ENCODE measurements at places on chromosomes 16 and 17.

DNA sequence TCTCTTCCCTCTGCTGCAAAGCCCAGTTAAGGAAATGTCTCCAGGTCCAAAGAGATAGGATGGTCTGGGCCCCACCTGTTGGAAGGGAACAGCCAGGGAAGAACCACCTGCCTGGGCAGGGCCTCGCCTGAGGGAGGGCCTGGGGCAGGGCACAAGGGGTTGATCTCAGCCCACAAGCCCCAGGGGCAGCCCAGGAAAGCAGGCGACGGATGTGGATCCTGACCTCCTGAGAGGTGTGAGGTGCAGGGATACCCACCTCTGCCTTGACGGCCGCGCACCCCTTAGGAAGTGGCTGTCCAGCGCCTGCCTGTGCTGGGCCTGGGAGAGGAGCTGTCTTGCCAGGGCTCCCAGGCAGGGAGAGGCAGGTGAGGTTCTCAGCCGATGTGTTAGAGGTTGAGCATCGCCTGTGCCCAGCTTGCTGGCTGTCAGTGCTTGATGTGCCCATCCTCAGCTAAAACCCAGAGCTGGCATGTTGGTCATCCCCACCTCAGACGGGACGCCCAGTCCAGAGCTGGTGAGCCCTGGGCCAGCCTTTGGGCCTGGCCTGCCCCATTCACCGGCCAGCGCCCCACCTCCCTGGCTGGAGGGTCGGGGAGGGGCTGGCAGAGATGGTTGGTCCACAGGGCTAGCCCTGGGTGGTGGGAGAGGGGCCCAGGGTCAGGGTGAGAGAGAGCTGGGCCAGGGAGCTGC, 434 bp downstream of the CEMP1 start:
- no peak for DNase-seq

GRCh38 chr16:81821436-81822128, 42.5 kb downstream of the PLCG2 start:
- no peak for DNase-seq

- DNase-seq = no peak
Observed at GRCh38 chr16:68375801-68376536, 65.2 kb downstream of the PRMT7 start.

DNA sequence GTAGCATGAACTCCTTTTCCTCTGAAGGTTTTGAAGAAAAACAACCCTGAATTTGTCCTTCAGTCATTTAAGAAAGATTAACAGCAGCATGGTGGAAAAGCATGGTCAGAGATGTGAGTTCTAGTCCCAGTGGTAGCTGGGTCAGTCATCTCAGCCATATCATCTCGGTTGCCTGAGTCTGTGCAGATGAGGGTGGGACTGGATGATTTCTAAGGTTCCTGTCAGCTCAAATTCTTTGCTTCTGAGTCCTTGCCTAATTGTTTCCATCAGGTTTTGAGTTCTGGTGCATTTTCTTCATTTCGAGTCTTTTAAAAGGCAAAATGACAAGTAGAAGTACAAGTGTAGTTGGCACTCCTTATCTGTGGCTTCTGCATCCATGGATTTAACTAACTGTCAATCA, 63.9 kb downstream of the TNRC6C start:
- DNase-seq = no peak

DNA sequence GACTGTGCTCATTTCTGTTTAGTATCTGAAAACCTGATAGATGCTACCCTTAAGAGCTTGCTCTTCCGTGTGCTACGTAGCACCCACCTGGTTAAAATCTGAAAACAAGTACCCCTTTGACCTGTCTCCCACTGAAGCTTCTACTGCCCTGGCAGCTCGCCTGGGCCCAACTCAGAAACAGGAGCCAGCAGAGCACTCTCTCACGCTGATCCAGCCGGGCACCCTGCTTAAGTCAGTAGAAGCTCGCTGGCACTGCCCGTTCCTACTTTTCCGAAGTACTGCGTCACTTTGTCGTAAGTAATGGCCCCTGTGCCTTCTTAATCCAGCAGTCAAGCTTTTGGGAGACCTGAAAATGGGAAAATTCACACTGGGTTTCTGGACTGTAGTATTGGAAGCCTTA, 18.9 kb downstream of the NTAN1 start:
- DNase-seq = no peak

DNA sequence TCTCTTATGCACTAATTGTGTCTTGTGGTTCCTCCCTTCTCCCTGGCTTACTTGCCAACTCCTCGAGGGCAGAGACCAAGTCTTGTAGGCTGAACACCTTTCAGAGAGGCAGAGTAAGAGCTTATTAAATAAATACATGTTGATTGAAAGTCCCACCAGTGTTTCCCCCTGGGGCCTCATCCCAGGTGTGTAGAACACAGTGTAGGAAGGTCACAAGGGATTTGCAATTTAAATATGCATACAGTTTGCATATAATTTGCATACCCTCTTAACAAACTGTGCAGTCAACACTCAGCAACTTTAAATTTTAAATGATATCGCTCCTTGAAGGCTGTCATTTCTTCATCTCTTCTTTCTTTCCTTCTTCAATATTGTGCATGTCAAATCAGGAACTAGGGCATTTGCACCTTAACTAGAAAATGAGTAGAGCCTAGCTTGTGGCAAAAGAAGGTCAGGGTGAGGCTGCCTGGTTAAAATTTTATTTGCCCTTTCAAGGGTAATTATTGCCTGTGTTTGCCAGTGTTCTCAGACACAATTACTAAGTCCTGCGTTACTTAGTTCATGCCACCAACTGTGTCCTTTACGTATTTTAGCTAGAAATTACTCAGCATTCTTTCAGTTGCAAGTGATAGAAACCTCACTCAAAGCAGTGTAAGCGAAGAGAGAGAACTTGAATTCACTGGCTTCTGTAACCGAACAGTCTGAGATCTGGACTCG, 465.7 kb downstream of the HAPSTR1 start:
- no peak for DNase-seq

- DNase-seq = no peak
Observed at GRCh38 chr16:80274576-80275191, 266.1 kb upstream of the DYNLRB2 start.

GRCh38 chr16:85522842-85523601, 90.1 kb upstream of the GSE1 start:
- DNase-seq = no peak

GRCh38 chr17:48427598-48427997, 2.4 kb downstream of the SKAP1 start:
- no peak for DNase-seq

- peak; percentile 44 for DNase-seq
Observed at GRCh38 chr17:73132085-73132492, 32.7 kb upstream of the SSTR2 start.

GRCh38 chr17:2691965-2692780, 19.4 kb downstream of the CLUH start:
- DNase-seq = no peak

DNA sequence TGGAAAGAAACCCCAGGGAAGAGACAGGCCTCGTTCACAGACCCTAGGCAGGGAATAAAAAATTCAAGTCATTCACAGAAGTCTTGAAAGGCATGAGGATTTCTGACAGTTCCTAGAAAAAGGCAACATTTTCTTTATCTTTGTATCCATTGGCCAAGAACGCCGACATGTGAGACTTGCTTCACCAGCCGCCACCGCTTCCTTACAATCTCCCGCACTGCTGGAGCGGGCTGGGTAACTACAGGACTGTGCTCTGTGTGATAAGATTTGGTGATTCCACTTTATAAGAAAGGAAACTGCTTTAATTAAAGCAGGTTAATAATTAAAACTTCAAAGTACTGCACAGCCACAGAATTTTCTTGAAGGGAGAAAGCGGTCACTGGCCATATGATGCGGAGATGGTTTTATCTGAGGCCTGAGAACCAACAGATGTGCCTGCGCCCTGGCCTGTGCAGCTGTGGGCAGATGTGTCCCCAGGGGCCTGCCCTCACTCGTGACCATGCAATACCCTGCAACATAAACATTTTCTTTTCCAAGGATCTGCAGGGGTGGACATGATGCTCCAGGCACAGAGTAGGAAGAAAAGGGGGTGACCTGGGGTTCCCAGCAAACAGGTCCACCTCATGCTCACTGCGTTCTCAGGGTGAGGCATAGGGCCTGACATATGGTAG, 13.0 kb upstream of the LGALS3BP start:
- no peak for DNase-seq

- no peak for DNase-seq
Observed at GRCh38 chr16:31455601-31456314, 3.5 kb upstream of the ARMC5 start.

DNA sequence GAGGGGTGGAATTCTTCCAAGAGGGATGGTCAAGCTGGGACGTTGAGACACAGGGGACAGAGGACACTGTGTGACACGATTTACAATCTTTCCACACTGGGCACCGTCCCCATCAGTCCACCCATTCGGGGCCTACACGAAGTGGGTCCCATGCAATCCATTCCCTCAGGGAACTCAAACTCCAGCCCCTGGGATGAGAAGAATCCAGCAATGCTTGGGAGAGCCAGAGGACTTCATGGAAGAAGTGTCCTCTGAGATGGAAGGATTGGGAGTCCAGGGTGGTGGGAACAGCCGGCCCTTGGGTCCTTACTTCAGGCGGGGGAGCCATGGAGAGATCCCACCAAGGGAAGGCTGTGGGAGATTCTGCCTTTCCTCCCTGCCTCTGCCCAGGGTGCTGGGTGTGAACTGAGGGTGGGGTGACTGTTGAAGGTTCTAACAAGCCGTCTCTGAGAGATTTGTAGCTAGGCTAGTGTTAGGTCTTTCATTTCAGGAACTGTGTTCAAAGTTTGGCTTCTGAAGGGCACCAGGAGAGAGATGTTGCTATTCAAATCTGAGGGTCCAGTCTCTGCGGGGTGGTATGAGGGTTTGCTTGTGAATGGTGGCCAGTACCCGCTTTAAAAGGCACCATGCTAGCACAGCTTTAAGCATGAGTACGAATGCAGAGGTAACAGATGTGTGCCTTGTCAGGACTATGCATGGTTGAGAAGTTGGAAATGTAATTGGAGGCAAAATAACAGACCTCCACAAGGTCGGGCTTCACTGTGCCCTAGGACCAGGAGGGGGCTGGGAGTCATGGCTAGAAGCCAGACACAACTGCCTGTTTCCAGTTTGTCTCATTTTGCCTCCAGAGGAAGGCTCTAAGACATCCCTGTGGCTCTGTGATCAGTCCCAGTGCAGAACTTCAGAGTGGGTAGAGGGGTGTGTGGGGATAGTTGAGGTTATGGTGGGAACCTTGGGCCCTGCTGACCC, 1.9 kb downstream of the ATP1B2 start:
- no peak for DNase-seq

DNA sequence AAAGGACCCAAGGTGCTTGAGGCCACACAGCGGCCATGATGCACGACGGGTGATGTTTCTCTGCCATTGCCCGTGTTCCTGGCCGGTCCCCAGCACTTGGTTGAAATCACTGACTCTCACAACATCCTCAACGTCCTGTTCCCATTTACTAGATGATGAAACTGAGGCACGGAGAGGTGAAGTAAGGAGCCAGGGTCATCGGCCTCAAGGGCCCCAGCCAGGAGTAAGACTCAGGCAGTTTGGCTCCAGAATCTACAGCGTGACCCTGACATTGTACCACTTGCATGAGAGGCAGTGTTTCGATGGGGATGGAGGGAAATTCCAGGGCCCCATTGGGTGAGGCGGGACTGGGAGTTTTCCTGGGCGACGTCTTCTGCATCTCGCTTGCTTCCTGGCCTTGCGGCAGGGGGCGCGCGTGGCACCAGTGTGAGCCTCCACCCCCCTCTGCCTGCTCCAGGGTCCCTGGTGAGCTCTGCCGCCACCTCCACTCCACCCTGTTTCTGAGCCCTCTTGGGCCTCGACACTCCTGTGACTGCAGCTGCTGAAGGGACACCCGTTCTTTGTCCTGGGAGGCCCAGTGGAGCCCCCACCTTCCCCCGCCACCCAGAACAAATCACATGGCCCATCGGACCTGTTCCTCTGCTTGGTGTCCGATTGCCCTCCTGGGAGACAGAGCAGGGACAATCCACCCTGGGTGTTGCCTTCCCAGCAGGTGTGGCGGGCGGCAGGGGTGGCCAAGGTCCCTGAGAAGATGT, 133.0 kb upstream of the GSE1 start:
- no peak for DNase-seq

Data from SK-N-MC (cell line).